Uterus (tissue), 4 donors: ENCODE measurements at places on chromosomes 1 and 21.

- no peak for DNase-seq
These were observed 3.9 kb upstream of the RGS1 start for GRCh38 chr1:192571668-192572067.

DNA sequence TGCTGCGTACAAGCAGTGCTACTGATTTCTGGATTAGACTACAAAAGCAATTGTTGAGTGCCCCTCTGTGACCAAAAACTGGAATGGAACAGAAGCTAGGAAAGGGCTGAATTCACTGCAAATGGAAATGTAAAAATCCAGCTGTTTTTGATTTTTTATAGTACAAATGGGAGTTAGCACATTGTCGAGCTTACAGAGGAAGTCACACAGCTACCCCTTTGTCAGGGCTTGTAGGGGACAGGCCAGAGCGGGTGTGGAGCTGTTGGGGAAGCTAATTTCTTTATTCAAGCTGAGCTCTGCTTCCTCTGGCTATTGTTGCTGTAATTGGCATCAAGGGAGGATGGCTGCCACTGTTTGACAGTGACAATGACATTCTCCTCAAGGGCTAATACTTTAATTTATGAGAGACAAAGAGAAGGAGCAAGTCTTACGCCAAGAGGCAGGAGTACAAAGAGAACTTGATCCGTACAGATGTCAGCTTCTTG, 96.1 kb downstream of the SLC35F3 start:
- DNase-seq = no peak

DNA sequence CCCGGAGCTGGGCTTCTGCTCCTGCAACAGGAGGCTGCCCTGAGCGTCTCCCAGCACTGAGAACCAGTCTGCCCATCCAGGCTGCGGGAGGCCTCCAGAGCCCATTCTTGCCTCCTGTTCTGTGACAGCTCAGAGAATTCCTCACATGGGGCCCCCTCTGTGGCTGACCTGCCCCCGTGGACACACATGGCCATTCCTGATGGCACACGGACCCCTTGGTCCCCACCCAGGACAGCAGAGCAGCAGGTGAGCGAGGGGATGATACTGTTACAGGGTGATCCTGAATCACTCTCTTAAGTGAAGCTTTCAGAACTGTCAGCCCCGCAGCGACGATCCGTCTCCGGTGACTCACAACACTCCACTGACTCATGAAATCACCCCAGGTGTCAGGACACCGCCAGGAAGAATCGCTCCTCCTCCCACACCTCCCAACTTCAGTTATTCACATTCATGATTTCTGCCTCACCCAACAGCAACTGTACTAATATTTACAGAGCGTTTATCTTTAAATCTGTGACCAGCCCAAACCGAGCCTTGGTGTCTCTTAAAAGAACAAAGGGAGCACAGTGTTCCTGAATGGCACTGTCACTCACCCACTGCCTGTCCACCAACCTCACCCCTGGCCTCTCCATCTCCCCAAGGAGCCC, 22.5 kb downstream of the CHD5 start:
- no peak for DNase-seq

DNA sequence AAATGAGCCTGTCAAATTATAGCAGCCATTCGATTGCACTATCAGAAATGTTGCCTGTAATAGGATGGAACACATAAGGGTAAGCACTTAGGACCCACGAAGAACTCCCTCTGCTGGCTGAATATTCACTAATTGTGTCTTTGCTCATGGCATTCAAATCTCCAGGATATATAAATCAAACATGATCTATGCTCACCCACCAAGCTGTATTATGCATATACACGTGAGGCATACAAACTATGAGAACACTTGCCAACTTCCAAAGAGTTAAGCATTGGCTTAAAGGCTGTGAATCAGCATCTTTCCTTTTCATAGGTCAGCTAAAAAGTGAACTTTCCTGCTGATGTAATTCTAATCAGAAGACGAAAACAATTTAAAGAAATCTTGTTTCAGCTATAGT, 34.5 kb downstream of the TMPRSS15 start:
- DNase-seq = no peak

DNA sequence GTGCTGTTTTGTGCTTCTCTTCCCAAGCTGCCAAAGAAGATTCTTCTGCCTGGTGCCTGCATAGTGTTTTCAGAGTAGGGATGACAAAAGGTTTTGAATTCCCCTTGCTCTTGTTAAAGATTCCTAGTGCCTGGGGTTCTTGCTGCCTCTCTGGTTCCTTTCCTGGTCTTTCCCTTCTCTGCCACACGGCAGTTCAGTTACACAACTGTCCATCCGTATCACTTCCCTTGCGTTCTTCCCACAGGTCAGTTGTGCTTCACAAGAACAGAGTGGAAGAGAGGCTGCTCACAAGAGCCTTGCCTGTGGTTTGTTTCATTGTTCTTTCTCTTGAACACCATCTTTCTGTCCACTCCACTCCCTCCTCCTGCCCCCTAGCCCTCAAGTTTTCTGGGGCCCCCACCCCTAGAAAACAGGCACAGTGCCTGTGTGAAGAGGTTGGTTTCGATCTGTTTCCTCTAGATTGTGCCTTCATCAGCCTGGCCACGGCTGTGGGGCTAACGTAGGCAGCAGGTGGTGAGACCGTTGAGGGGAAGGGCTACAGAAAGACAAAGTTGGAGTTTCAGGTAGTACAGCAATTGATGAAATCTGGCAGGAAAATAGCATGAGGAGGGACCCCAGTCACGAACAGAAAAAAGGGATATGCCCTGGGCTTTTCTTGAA, 5.8 kb downstream of the VASH2 start:
- no peak for DNase-seq

DNA sequence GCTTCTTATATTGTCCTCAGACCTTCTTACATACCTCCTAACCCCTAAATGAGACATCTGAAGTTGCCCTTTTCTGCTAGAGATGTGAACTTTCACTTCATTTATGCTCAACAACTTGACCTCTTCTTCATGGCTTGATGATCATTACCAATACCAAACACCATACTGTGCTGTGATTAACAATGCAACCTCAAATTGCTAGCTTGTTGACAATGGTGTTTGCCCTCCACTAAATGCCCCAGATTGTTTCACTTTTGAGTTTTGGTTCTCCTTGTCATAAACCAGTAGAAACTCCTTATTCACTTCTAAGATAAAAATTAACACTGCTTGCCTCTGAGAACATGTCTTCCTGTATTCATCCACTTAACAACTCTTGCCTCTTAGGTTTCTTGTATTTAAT, 5.6 kb downstream of the JAK1 start:
- DNase-seq = no peak

GRCh38 chr1:81489372-81489934, 311.3 kb upstream of the ADGRL2 start:
- no peak for DNase-seq

DNA sequence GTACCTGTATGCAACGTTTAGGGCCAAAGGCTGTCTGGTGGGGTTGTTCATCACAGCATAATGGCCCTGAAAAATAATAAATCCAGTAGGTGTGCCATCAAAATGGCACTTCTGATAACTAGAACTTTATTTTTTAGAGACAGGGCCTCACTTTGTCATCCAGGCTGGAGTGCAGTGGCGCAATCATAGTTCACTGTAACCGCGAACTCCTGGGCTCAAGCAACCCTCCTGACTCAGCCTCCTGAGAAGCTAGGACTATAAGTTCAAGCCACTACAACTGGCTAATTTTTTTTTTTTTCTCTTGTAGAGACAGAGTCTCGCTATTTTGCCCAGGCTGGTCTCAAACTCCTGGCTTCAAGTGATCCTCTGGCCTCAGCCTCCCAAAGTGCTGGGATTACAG, 4.7 kb downstream of the SNAPIN start:
- no peak for DNase-seq

DNA sequence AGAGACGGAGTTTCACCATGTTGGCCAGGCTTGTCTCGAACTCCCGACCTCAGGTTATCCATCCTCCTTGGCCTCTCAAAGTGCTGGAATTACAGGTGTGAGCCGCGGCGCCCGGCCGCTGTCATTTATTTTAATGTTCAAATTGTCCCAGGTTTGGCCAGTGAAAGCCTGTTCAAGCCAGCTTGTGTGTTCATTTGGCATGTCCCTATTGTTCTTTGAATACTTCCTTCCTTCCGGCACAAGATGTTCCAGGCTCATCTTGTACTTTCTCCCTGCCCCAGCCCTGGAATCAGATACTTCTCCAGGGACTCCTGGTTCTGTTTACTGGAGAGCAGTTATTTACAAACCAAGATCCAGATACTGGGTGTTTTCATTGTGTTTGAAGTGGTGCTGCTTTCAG, 37.0 kb downstream of the ZBTB8B start:
- peak; percentile 71 for DNase-seq

DNA sequence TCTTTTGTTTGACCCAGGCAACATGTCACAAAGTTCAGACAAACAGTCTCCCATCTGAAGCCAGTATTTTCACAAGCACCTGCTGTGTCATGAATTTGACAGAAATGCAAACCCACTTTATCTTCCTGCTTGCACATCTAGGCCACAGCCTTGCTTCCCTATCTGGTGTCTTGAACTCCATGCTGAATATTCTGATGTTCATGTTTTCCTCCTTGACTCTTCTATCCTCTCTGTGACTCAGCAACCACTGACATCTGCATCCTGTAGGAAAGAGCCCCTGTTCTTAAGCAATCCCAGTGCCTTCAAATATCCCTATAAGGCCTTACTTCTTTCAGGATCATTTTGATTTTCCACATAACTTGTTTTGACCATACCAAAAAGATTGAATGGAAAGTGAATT, 6.5 kb downstream of the CD55 start:
- DNase-seq = no peak

DNA sequence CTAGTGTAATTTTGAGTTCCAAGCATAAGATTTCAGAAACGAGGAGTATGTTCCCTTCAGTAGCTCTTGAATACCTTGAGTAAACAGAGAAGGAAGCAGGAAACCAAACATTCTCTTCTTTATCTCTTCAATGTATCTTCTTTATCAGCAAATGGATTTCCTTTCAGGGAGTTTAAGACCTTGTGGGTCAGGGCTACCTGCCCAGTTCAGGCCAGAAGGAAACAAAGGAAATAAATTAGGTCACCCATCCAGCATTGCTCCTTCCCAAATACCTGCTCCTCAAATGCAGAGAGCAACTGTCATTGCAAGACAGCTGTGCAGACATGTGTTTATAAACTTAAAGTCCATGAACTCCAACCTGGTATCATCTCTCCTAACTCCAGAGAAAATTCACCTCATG, 130.1 kb upstream of the SOD1 start:
- DNase-seq = no peak

DNA sequence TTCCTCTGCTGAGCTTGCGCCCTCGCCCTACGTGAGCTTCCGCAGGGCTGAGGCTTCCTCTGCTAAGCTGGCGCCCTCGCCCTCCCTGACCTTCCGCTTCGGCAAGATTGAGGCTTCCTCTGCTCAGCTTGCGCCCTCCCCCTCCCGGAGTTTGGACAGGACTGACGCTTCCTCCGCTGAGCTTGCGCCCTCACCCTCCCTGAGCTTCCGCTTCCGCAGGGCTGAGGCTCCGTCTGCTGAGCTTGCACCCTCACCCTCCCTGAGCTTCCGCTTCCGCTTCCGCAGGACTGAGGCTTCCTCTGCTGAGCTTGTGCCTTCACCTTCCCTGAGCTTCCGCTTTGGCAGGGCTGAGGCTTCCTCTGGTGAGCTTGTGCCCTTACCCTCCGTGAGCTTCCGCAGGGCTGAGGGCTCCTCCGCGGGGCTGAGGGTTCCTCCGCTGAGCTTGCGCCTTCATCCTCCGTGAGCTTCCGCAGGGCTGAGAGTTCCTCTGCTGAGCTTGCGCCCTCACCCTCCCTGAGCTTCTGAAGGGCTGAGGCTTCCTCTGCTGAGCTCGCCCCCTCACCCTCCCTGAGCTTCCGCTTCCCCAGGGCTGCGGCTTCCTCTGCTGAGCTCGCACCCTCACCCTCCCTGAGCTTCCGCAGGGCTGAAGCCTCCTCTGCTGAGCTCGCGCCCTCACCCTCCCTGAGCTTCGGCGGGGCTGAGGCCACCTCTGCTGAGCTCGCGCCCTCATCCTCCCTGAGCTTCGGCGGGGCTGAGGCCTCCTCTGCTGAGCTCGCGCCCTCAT, 753.6 kb upstream of the TPTE start:
- no peak for DNase-seq

DNA sequence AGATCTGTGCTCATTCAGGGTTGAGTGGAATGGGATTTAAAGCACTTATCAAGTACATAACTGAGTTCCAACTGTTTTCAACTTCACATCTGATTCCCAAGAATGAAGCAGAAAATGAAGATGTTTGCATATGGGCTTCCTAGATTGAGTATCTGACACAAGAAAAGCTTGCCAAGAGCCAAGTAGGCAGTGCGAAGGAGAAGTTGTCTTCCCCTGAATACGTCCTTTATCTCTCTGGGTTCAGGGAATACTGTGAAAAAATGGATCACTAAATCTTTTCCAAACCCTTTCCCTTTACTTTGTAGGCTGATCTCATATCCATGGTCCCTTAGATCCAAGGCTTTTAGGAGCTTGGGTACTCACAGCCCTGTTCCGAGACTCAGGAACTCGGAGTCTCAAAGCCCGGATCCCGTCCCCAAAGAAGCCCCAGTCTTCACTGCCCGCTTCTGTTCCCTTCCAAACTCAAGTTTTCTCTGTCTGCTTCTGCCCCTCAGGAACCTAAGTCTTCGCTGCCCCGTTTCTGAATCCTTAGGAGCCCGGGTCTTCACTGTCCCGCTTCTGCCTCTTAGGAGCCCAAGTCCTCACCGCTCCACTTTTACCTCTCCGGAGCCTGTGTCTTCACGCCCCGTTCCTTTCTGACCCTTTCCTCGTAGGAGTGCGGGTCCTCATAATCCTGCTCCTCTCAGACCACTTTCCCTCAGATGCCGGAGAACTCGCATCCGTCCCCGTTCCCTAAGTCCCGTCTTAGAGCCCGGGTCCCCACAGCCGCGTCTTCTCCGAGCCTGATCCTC, 616 bp downstream of the TAF12 start:
- DNase-seq = no peak

DNA sequence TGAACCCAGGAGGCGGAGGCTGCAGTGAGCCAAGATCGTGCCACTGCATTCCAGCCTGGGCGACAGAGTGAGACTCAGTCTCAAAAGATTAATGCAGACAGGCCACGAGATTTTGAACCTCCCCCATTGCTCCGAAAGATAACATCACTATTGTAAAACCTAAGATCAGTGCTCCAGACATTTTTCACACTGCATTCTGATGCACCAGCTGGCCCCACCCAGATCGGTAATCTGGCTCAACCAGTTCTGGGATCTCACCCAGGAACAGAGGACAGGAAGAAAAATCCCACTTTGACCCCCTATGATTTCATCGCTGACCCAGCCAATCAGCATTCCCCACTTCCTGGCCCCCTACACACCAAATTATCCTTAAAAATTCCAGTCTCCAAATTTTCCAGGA, 10.7 kb upstream of the CSRP1 start:
- DNase-seq = peak; percentile 16

GRCh38 chr1:159279773-159280172, 22.4 kb upstream of the FCER1A start:
- DNase-seq = no peak

GRCh38 chr21:32007456-32007855, 134.6 kb downstream of the HUNK start:
- DNase-seq = no peak

GRCh38 chr1:216826646-216827045, 103.4 kb upstream of the ESRRG start:
- no peak for DNase-seq

DNA sequence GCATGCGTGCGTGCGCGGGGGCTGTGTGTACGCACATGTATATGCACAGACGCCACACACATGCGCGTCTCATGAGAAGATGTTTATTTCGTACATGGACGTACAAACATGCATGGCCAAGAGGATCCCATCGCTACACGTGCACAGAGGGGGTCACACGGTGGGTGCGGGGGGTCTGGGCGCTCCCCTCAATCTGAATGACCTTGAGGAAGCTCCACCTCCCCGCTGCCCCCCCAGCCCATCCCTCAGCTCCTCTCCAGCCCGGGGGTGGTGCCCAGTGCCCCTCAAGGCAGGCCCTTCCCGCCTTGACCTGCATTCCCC, 1.5 kb downstream of the TMEM240 start:
- DNase-seq = no peak

GRCh38 chr1:162561616-162562469, at the start of gene UAP1:
Gene UAP1 (plus strand): TSS chr1:162561722. CDS start chr1:162566069, 4,347 bp downstream.
- DNase-seq = no peak
